NCI-H226 (cell line): ENCODE measurements at places on chromosomes 7 and 10.
A peak's percentile ranks its signal among the peaks of the same experiment; 100 is the strongest.

- DNase-seq, result no peak
These were observed 72.5 kb upstream of the CC2D2B start for GRCh38 chr10:95835149-95835860.

DNA sequence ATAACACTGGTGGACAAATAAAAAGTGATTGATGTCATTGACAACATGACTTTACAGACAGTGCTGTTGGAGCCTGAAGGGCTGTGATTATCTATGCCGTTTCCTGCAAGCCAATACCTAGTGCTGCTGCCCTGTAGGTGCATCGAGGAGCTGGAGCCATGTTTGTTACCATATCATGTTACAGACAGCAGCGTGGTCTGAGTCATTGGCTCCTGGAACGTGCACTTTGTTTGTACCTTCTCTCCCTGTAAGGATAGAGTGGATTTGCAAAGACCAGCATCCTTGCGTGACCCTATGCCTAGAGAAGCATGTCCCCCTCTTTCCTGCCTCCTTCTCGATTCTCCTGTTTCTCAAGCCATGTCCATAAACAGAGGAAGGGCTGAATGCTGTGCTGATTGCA is 597.2 kb downstream of the TYW1 start:
- DNase-seq, result no peak

- DNase-seq, result no peak
These were observed 114.6 kb upstream of the LYZL2 start for GRCh38 chr10:30744106-30744505.

DNA sequence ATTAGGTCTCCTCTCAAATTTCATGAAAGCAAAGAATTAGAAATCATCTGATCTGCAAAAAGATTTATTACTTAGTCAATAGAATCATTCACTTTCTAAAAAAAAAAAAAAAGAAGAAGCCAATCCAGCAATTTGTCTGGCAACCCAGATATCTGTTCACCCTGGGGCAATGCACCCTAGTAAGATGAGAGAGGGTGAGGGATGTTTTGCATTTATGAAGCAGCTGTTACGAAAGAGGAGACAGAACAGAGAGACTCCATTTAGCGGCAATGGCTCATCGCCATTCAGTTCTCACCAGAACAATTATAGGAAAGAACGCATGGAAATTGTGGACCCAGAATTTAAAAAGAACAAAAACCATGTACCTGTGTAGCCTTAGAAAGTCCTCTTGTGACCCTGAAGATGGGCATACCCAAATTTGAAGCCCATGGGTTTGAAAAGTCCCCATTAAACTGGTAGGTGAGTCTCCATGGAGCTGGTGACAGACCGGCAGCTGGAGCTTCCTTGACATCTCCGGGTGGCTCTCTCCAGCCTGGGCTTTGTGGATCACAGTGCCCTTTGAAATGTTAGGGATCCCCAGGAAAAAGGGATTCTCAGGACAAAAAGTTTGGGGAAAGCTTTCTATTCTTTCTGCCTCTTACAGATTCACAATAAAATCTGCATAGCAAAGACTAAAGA is 45.5 kb upstream of the CCDC3 start:
- no peak for DNase-seq

DNA sequence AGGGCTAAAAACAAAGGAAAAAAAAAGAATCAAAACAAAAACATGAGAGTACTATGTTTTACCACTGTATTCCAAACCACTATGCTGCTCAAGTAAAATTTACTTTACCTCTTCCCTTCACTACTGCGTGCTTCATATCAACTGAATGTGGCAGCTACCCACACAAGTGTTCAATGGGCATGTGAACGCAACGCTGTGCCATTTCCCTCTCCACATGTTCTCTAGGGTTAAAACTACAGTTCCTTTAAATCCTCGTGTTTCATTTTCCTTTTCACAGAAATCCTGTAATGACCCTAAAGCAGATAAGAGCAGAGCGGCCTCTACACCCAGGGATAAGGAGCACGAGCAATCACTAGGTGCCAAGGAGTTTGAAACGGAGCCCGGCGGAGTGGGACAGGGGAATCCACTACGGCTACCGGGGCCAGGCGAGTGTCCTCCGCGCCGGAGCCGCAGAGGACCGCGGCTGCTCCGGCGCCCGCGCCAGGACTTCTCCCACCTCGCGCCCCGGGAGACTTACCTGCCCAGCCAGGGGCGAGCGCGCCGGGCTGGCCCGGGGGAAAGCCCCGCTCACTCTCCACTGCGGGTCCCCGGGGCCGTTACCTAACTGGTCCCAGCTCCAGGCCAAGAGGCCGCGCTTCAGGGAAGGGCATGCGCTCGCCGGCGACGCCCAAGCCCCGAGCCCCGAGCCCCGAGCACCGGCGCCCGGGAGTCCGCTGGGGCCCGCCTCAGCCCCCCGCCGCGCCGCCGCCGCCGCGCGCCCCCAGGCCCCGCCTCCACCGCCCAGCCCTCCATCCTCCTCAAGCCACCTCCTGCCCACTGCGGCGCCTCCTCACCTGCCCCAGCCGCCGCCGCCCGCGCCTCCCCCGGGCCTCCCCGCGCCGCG is 711 bp downstream of the NAMPT start:
- peak; percentile 10 for DNase-seq

DNA sequence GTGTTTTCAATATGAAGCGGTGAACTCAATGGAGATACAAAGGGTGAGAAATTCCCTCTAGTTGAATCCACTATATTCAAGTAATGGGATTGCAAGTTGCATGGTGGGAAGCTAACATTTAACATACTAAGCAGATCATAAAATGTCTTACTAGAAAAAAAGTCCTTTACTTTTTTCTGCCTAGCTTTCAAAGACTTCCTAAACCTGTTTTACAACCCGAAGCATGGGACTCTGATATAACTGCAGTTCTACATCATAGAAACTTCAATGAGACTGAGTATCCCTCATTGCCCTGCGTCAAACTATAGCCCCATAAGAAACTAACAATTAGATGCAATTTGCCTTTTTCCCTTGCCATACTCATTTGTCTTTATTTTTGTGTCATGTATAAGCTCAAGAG is 179.9 kb downstream of the RTKN2 start:
- no peak for DNase-seq
